Activated CD4-positive, alpha-beta T cell treated with anti-CD3 and anti-CD28 coated beads, Interleukin-2, amount 50 U/mL, for 48 hours (primary cell): ENCODE measurements at places on chromosomes 7 and 10.

DNA sequence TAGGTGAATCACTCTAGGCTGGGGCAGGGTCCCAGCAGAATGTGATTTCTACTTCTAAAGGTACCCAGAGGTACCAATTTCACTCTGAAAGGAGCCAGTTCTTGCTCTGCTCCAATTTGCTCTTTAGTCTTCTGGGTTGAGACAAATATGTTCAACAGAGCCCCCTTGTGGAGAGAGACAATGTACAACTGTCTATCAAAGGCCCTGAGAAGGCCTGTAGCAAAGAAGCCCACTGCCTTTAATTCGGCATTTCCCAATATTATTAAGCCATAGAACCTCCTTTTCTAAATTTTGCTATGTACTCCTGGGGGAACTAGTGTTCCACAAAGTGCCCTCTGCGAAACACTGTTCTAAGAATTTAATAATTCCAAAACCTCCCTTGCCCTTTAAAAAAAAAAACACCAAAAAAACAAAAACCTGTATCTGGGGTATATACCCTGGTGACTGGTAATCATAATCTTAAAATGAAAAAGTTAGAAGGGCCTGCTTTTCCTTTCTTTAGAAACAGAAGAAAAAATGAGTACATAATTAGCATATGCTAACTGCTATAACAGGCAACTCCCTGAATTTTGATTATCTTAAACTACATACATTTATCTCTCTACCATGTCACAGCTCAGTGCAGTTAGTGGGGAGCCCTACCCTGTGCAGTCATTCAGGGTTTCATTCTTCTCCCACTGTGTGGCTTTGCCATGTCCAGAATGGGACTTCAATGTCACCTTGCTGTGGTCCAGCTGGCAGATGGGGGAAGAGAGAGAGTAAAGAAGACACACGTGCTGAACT is 160.9 kb upstream of the BMPER start:
- no peak for DNase-seq

DNA sequence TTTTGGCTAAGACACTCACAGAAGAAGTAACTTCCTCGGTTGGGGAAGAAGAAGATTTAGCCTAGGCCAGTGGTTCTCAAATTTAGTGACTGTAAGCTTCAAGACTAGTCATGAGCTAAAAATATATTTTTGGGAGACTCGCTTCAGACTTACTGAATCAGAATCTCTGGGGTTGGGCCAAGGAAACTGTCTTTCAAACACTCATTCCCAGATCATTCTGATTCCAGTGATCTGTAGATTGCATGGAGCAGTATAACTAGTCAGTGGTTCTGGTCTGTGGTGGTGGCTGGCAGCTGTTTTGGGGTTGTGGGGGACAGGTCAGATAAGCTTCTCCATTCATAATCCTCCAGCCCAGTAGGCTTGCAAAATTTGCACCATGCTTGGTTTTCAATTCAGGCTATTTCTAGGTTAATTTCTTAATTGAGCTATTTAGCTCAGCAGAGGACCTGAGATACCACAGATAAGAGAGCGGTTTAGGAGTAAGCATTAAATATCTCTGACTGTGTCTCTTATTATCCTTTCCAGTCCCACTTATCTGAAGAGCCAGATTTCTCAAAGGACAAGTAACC is 3.8 kb upstream of the KAT6B start:
- DNase-seq: no peak

DNA sequence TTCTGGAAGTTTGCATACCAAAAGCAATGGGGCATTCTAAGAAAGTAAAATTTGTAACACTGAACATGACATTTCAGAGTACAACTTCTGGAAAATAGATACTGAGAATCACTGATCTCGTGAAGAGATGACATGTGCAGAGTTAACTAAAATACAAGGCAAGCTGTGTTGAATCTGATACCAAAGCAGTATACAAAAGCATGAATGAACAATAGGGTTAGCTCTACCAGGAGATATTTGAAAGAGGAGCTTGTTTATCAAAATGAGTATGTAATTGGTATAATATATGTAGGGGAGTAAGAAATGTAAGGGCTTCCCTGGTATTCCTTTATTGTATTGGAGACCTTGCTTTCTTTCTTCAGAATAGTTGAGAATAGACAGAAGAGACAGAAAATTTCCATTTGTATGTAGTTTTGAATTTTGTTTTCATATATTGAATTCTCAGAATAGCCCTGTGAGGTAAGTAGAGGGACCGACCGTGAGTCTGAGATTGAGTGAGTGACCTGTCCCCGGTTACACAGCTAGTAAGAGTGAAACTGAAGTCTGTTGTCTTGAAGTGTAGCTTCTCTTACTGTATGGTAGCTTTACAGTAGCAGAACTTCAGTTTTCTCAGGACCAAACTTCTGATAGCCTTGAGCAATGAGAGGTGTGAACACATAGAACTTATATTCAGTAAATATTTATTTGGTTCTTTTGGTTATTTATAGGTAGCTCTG is 5.0 kb downstream of the HBP1 start:
- no peak for DNase-seq

- no peak for DNase-seq
Measured at GRCh38 chr10:105192861-105193260, 551.8 kb downstream of the SORCS3 start.

DNA sequence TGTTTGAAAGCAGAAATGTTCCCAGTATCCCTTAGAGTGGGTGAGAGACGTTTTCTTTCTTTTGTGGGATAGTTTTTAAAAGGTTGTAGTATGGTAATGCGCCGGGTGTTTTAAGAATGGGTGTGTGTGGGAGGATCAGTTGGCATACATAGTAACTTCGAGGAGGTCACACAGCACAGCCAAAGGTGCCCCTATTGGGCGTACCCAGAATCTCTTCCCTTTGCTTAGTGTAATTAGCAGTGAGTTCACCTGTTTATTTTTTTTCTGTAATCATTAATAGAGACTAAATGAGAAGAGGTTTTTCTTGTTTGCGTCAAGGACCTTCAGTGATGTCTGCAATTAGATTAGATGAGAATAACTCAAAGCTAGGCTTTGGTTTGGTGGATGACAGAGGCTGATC is 1.5 kb downstream of the PLEKHA8 start:
- peak; percentile 11 for DNase-seq

GRCh38 chr10:72630144-72630543 is 4.3 kb upstream of the MICU1 start:
- DNase-seq: no peak
